ENCODE measurements at places on chromosomes 4 and X. TPM values are rescaled to one million over a fixed set of nuclear protein-coding genes. Genes with fewer than 3 reads are reported as not detected.

DNA sequence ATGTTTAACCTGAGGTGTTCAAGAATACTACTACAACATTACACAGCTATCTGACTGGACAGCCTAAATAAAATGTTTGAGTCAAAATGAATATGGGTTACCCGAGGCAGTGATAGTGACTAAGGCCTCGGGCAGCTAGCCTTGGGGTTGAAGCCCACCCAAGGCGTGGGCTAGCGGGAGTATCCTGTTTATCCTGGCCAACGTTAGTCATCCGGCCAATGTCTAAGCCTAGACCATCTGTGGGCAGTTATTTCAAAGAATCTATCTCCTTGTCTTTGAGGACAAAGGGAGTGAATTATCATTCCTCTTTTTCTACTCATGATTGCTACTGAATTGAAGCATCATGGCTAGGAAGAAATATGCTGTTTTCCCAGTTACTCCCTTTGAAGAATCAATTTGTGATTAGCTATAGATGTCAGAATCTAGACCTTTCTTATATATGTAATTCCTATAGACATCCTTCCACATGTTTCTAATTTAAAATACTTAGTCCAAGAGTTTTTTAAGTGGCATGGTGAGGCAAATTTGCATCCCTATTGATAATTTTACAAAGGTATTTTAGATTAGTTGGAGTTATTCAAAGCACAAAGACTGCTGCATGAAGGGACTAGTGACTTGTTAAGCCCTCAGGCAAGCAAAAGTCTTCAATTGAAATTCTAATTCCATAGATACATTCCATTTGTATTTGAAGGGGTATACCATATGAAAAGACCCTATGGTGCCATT is 6.0 kb upstream of the PDGFC start:
- H3K4me1 ChIP-seq: no peaks in the 10 kb centered on the region
- peaks cover 5% of the 10 kb centered on the region for H3K27me3 ChIP-seq
- no peak overlapping the region for H3K4me3 ChIP-seq
- H3K27ac ChIP-seq: no peak overlapping the region
- no peaks in the 10 kb centered on the region for H3K36me3 ChIP-seq

DNA sequence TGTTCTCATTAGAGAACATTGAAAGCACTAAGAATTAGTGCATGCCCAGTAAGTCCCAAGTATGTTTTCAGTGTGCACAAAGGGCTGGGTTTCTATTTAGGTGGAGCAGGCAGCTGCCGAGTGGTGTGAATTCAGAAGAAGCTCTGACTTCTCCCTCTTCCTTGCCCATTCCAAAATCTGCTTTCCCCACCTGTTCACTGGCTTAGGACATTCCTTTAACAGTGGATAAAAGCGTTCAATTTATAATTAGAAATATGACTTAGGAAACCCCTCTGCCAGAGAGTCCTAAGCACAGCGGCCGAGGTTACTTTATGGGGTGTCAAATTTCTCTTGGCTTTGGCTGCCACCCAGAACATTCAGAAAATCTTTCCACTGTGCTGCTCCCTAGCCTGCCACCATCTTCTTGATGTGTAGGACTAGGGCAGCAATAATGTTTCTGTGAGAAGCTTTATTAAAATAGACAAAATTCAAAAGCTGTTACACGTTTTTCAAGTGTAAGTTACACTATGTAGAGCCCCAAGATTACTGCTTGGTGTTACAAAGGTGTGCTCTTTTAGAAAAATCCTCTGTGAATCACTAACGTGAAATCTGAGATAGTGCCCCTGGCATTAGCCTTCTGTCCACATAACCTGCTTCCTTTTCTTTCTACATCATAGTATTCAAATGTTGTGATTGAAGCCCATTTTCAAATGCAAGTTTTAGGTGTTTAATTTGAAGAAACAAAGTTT is 191.6 kb upstream of the ANKRD50 start:
- no peaks in the 10 kb centered on the region for H3K27me3 ChIP-seq
- H3K4me1 ChIP-seq: no peaks in the 10 kb centered on the region
- DNase-seq: no peak

DNA sequence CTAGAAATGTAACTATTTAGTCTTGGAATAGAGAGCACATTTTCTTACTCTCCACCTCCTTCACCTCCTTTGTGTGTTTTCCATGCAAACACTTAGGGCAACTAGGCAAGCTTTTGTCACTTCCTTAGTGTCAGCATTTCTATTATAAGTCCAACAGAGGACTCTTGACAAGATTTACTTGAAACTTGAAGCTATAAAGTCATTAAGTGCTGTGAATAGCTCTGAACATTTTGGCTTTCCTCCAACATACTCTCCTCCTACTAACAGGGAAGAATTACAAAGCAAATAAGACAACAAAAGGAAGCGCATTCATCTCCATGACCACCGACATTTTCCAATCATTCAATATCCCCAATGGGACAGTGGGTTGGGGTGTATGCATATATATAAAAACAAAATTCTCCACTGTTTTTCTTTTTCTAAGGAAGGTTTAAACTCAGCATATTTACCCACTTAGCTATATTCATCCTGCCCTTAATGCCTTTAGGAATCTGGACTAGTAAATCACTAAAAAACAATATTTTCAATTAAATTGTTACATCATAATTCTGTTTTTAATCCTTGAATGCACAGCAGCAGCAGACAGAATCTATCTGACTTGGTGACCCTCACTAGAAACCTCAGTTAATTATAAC is 264.6 kb downstream of the SNCA start:
- no peak for DNase-seq
- H3K4me3 ChIP-seq: no peak overlapping the region
- no peaks in the 10 kb centered on the region for H3K27me3 ChIP-seq
- H3K36me3 ChIP-seq: no peaks in the 10 kb centered on the region
- H3K27ac ChIP-seq: no peak overlapping the region

DNA sequence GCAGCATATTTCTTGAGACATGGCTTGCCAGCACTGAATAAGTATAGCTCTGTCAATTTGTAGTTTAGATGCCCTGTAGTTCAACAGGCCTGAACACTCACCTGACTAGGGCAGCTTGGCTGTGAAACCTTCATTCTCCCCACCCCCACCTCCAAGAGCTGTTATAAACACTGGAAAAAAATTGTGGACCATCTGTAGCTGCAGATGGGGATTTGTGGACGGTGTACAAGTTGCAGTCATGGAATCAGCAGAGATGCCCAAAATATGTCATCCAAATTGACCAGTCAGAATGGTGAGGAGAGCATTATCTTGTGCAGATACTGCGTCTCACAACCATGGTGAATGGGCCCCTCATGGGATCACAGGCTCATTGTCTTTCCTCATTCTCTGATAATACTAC is 76.2 kb upstream of the PAQR3 start:
- H3K36me3 ChIP-seq: no peaks in the 10 kb centered on the region
- no peak overlapping the region for H3K27ac ChIP-seq
- no peak for DNase-seq
- H3K4me3 ChIP-seq: no peak overlapping the region

- H3K27me3 ChIP-seq: no peaks in the 10 kb centered on the region
- H3K4me1 ChIP-seq: peaks cover 7% of the 10 kb centered on the region
Measured at GRCh38 chrX:41250867-41251266, 83.1 kb upstream of the DDX3X start.

DNA sequence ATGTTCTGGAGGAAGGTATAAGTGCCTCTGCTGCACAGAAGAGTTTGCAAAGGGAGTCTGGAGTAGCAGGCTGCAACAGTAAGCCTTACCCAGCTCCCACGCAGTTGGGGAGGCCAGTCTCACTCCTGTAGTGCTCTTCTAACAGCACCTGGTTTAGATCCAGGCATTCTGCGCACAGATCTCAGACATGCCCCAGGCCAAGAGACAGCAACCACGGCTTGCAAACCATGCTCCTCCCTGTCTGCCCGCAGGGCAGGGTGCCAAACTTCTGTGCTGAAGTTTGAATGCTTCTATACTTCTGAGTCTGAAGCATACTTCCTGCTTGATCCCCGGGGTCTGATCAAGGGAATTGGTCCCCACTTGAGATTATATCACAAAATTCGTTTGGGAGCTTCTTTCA is 106.3 kb downstream of the LINC00632 start:
- no peaks in the 10 kb centered on the region for H3K36me3 ChIP-seq
- no peaks in the 10 kb centered on the region for H3K4me1 ChIP-seq
- H3K27ac ChIP-seq: no peak overlapping the region
- no peak for DNase-seq

GRCh38 chr4:57614257-57614932 is 504.2 kb upstream of the IGFBP7 start:
- no peaks in the 10 kb centered on the region for H3K4me1 ChIP-seq
- no peak overlapping the region for H3K27ac ChIP-seq
- H3K36me3 ChIP-seq: no peaks in the 10 kb centered on the region
- H3K4me3 ChIP-seq: no peak overlapping the region

DNA sequence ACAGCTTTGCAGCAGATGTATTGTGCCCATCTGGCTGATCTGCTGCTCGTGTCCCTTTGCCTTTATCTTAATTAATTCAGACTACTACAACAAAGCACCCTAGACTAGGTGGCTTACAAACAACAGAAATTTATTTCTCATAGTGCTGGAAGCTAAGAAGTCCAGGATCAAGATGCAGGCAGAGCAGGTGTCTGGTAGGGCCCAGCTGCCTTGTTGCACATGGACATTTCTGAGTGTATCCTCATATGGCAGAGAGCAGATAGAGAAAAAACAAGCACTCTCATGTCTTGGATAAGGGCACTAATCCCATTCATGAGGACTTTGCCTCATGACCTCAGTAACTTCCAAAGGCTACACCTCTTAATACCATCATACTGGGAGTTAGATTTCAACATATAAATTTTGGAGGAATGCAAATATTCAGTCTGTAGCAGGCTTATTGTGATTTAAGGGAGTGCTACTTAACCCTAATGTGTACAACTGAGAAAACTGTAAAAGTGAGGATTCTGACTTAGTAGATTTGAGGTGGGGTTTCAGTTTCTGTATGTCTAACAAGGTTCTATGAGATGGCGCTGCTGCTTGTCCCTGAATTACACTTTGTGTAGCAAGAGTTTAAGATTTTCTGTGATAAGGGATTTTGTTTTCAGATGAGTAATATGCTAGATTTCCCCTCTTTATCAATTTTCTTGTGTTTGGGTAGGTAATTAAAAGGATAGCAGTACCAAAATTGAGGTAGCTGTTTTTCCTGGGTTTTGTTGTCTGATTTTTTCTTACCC is 473.2 kb upstream of the TECRL start:
- H3K27me3 ChIP-seq: no peaks in the 10 kb centered on the region
- H3K36me3 ChIP-seq: no peaks in the 10 kb centered on the region
- no peaks in the 10 kb centered on the region for H3K4me1 ChIP-seq
- DNase-seq: no peak
- H3K27ac ChIP-seq: no peak overlapping the region

GRCh38 chrX:18647621-18648020 is 24.3 kb downstream of the RS1 start:
- no peak overlapping the region for H3K27ac ChIP-seq
- no peaks in the 10 kb centered on the region for H3K4me1 ChIP-seq
- no peak for DNase-seq
- no peaks in the 10 kb centered on the region for H3K27me3 ChIP-seq

- H3K36me3 ChIP-seq: peaks cover 3% of the 10 kb centered on the region
- H3K27me3 ChIP-seq: no peaks in the 10 kb centered on the region
- no peak overlapping the region for H3K4me3 ChIP-seq
- no peaks in the 10 kb centered on the region for H3K4me1 ChIP-seq
- no peak overlapping the region for H3K27ac ChIP-seq
- no peak for DNase-seq
Measured at GRCh38 chr4:145907390-145907789, 31.2 kb downstream of the ZNF827 start.

GRCh38 chr4:76515975-76516843 is 81.2 kb downstream of the SHROOM3 start:
- no peak overlapping the region for H3K27ac ChIP-seq
- H3K4me3 ChIP-seq: no peak overlapping the region
- no peaks in the 10 kb centered on the region for H3K4me1 ChIP-seq
- H3K27me3 ChIP-seq: no peaks in the 10 kb centered on the region
- no peaks in the 10 kb centered on the region for H3K36me3 ChIP-seq

JAKMIP1 gene
- 0.17 TPM for total RNA-seq

GRCh38 chr4:179989975-179990374 is 2253.2 kb upstream of the TENM3 start:
- peak; percentile 85 for DNase-seq
- H3K4me3 ChIP-seq: no peak overlapping the region
- peak overlapping the region; percentile 28 for H3K27ac ChIP-seq

- H3K36me3 ChIP-seq: no peaks in the 10 kb centered on the region
- DNase-seq: no peak
- H3K4me1 ChIP-seq: peaks cover 6% of the 10 kb centered on the region
- no peak overlapping the region for H3K27ac ChIP-seq
- no peaks in the 10 kb centered on the region for H3K27me3 ChIP-seq
Measured at GRCh38 chr4:144565527-144566195, 80.3 kb upstream of the HHIP start.

GRCh38 chr4:150999086-150999485 is 16.0 kb downstream of the LRBA start:
- no peak overlapping the region for H3K4me3 ChIP-seq
- H3K4me1 ChIP-seq: peaks cover 24% of the 10 kb centered on the region
- H3K36me3 ChIP-seq: no peaks in the 10 kb centered on the region
- peak; percentile 44 for DNase-seq
- H3K27me3 ChIP-seq: no peaks in the 10 kb centered on the region

DNA sequence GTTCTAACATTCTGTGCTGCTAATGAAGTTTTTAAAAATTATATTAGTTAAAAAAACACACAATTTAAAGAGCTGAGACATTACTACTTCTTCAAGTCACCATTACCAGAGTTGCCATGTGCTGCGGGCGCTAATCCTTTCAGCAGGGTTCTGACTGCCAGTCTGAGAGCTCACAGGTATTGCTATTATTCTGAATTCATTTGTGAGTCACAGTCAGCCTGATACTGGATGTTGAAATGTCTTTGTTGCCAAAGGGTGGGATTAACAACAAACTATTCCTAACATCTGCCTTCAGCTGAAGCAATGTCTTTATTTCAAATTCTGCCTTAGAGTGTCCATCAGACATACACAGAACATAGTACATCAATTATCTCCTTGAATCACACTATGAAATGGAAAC is 197.1 kb upstream of the FGF13 start:
- H3K4me3 ChIP-seq: no peak overlapping the region
- DNase-seq: no peak
- H3K27me3 ChIP-seq: no peaks in the 10 kb centered on the region
- no peaks in the 10 kb centered on the region for H3K4me1 ChIP-seq
- H3K27ac ChIP-seq: no peak overlapping the region

- H3K4me3 ChIP-seq: no peak overlapping the region
- no peak for DNase-seq
- H3K36me3 ChIP-seq: no peaks in the 10 kb centered on the region
- no peaks in the 10 kb centered on the region for H3K27me3 ChIP-seq
- H3K4me1 ChIP-seq: no peaks in the 10 kb centered on the region
Measured at GRCh38 chrX:148620023-148620422, 119.6 kb downstream of the AFF2 start.

Data from B cell (primary cell).